ENCODE measurements at places on chromosomes 7 and 10. TPM values are rescaled to one million over a fixed set of nuclear protein-coding genes. Genes with fewer than 3 reads are reported as not detected.

The TAC1 gene
- 2.0 TPM for total RNA-seq

DNA sequence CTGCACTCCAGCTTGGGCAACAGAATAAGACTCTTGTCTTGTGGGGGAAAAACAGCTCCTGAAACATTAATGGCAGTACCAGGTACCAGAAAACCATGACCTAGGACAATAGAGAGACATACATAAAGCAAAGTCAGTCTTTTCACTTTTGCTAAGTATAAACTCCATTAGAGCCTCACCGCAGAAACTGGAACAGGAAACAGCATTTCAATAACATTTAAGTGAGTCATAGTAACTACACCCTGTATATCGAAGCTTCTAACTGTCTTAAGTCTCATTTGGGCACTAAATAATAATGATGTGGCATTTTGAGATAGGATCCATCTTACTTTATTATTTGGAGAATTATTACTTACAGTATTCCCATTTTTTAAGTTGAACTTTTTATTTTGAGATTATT, 517.8 kb upstream of the CELF2 start:
- no peak for DNase-seq

DNA sequence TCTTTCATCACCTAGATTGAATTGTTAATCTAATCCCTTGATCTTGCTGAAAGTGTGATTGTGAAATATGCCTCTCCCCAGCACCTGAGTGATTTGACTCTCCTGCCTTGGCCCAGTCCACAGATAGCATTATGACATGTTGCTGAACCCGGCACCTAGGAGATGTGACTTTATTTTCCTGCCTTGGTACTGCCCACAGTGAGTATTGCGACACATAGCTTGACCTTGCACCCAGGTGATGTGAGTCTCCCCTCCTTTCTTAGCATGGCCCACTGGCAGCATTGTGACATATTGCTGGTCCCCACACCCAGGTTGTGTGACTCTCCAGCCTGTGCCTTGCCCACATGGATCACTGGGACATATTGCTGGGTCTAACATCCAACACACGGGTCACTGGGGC, 32.5 kb upstream of the ZNF107 start:
- no peak for DNase-seq

GRCh38 chr7:146106319-146106718, 10.3 kb upstream of the CNTNAP2 start:
- no peak for DNase-seq

DNA sequence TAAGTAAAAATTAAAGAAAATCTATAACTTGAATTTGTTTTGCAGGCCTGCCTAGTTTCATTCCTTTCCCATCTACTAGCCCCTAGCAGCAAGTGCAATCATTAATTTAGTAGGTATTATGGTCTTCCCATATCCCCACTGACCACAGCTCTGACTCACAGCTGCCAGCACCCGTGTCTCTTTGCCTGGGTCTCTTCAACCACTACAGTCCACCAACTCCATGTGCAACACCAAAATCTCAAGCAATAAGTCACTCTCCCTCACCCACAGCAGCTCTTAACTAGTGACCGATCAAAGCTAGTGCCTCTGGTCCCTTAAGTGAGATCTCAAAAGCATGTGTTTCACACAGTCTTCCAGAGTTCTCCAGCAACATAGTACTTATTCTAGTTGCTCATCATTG, 26.0 kb upstream of the THSD7A start:
- no peak for DNase-seq

GRCh38 chr10:3054183-3054850, 13.0 kb upstream of the PFKP start:
- DNase-seq = no peak

DNA sequence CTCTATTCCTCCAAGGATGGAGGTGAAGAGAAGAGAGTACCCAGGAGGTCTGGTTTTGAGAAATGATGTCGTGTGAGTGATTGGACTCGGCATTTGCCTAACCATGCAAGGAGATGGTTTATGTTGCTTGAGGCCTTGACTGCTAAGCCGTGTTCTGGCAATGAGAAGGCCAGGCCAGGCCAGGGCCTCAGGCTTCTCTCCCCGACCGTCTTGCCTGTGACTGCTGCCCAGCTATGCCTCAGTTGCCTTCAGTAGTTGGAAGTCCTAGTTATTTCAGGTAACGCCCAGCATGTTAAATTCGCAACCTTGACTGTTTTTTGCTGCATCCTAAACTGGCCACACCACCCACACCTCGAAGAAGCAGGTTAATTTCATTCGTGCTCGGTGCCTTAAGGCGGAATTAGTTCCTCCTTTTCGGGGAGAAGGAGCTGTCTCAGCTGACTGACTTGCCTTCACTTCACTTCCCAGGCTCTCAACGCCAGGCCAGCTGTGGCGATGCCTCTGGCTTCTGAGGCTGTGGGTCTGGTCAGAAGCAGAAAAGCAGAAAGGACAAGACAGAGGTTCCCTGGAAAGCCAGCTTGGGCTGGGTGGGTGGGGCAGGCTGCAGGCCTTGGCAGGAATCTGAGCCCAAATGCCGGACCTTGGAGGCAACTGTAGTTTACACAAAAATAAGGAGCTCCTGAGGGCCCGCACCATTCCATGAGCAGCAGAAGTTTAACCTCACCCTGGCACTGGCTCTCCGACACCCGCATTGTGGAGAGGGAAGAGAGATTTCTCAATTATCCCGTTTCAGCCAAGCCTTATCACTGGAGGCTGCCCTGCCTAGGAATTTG, 61.9 kb upstream of the SAMD8 start:
- no peak for DNase-seq

All from activated T-helper 2 cell treated with anti-CD3 and anti-CD28 coated beads, Interferon-gamma antibody, Interleukin-2, Interleukin-4, amounts not matched to agents 10 μg/mL and 5 μg/mL and 100 μg/mL, durations not matched to agents 14 hours and 24 hours and 36 hours (primary cell).